ENCODE measurements at places on chromosomes 3 and 15. TPM values are rescaled to one million over a fixed set of nuclear protein-coding genes. Genes with fewer than 3 reads are reported as not detected.

Gene CPEB1
- 42.7 TPM for total RNA-seq

Gene STXBP5L
- total RNA-seq, result not detected

Gene PGBD4
- 2.2 TPM for total RNA-seq

Gene GALNT15
- 93.0 TPM for total RNA-seq

Gene KBTBD13
- under 0.01 TPM for total RNA-seq

Gene DGKG
- 0.87 TPM for total RNA-seq

Gene CFAP20DC
- 6.8 TPM for total RNA-seq

Gene ALDH1A3
- 71.5 TPM for total RNA-seq

Gene ISLR
- 202 TPM for total RNA-seq

Gene ACOX2
- 26.5 TPM for total RNA-seq

Gene WDR93
- total RNA-seq, result not detected

Gene ARL14
- not detected for total RNA-seq

Gene SLC22A14
- total RNA-seq, result 0.15 TPM

Gene ITGA11
- total RNA-seq, result 8.6 TPM

Gene TMEM266
- 0.29 TPM for total RNA-seq

Gene GPR160
- total RNA-seq, result 0.29 TPM

Gene RTP1
- total RNA-seq, result not detected

Gene LRRN1
- total RNA-seq, result under 0.01 TPM

Gene ABTB1
- 18.0 TPM for total RNA-seq

Gene VGLL3
- total RNA-seq, result 25.7 TPM

Gene GMNC
- total RNA-seq, result under 0.01 TPM

Gene IQCF5
- total RNA-seq, result not detected

Gene LRRC31
- not detected for total RNA-seq

Gene MAP6D1
- total RNA-seq, result 1.9 TPM

Gene GHSR
- not detected for total RNA-seq

Gene CILP
- total RNA-seq, result 0.29 TPM

Gene ITPKA
- 5.5 TPM for total RNA-seq

Gene CCR5
- under 0.01 TPM for total RNA-seq

Gene PLCH1
- total RNA-seq, result 0.17 TPM

Gene GOLGA8S
- 0.15 TPM for total RNA-seq

Gene ECE2
- total RNA-seq, result under 0.01 TPM

Gene MGLL
- total RNA-seq, result 78.1 TPM

Gene CPLX3
- total RNA-seq, result not detected

Gene ST3GAL6
- total RNA-seq, result 0.99 TPM

Gene PLAAT1
- total RNA-seq, result not detected

Gene VEPH1
- 91.0 TPM for total RNA-seq

Gene HTR3E
- not detected for total RNA-seq

Gene CLDN18
- total RNA-seq, result under 0.01 TPM

Gene KCNMB3
- 0.50 TPM for total RNA-seq

Gene RBP2
- not detected for total RNA-seq

Gene SPATA12
- total RNA-seq, result 0.15 TPM

Gene SRGAP3
- 7.8 TPM for total RNA-seq

Gene ADIPOQ
- under 0.01 TPM for total RNA-seq

Gene A4GNT
- total RNA-seq, result not detected

All from smooth muscle cell of trachea (primary cell).